ENCODE measurements at places on chromosomes 7 and 10.

- no peak for DNase-seq
Measured at GRCh38 chr10:75957314-75958120, 526.1 kb downstream of the LRMDA start.

GRCh38 chr7:69049326-69049725 lies 548.9 kb upstream of the AUTS2 start:
- DNase-seq = no peak

DNA sequence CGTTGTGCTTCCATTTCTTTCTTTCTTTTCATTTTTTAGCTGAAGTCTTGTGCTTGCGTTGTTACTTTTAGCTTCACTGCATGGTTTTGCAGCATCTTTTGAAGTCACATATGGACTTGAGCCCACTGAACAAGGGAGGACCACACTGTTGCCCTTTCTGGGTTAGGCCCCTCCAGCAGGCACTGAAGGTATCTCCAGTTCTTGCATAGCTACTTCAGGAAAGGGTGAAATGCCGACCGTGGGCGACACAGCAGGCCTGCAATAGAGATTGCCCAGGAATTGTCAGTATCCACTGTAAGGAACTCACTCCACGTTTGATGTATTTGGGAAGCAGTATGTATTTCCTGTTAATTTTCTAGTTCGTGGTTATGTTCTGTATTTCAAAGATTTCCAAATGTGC lies 85.1 kb downstream of the WDR37 start:
- DNase-seq = no peak

GRCh38 chr7:17159500-17160037 lies 138.9 kb upstream of the AHR start:
- no peak for DNase-seq

- no peak for DNase-seq
Measured at GRCh38 chr10:88115407-88115806, 252.0 kb downstream of the PTEN start.

DNA sequence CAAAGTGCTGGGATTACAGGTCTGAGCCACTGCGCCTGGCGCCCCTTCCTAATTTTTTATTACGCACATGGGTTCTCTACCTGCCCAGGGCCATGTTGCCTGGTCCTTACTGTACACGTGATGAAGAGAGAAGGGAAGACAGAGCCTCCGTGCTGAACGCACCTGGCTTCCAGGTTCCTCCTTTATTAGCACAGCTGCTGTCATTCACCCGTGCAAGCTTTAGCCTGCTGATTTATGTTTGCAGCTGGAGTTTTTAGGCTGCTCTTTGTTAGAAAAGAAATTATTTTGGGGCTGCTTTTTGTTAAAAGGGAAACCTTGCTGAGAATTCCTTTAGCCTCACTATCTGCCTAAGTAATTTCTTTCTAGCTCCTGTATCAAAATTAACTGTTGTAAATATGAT lies 417.0 kb downstream of the CALN1 start:
- no peak for DNase-seq

DNA sequence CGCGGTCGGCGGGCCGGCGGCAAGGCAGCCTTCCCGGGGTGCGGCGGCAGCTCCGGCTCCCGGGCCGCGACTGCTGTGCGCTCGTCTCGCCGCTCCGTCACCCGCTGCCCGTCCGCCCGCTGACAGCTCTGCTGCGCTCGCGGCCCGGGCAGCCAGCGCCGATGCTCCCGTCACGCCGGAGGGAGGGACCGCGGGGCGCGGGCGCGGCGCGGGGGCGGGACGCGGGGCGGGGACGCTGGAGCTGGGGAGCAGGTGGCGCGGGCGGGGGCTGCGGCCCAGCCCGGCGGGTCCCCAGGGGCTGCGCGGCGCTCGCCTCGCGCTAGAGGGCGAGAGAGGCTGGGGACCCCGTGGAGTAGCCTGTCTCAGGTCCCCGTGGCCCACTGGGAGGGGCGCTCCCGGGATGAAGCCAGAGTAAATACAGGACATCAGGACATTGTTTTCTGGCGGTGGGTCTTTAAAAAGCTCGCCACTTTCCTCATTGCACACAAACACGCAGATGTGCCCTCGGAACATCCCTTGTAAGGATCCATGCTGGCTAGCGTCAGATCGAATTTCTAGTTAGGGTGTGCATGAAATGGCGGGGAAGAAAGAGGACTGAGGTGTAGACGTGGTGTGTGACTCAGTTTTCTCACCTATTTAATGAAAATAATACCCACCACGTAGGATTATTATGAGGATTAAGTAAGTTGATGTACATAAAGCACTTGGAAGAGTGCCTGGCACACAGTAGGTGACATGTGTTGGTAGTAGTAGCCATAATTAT lies at the start of gene ELAPOR2:
TSS of gene ELAPOR2 (minus strand) at position 130 of the 763 bp plus-strand sequence. CDS start 141 bp downstream, outside the sequence.
- peak; percentile 8 for DNase-seq

DNA sequence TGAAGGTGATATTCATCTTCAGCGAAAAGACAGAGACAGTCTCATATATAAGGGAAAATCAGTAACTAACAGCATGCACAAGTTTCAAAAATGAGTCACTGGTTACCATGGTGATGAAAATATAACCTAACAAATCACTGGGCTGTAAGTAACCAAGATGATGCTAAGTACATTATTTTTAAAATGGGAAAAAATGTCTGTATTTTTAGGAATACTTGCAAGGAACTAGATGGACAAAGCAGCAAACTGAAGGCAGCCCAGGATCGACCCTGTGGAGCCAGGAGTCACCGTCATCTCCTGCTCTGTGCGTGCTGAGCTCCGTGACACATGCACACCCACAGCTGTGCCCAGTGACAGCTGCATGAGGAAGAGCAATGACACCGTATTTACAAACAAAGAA lies 137.3 kb downstream of the ELMO1 start:
- no peak for DNase-seq

GRCh38 chr10:121576139-121576538 lies 22.1 kb downstream of the FGFR2 start:
- no peak for DNase-seq

DNA sequence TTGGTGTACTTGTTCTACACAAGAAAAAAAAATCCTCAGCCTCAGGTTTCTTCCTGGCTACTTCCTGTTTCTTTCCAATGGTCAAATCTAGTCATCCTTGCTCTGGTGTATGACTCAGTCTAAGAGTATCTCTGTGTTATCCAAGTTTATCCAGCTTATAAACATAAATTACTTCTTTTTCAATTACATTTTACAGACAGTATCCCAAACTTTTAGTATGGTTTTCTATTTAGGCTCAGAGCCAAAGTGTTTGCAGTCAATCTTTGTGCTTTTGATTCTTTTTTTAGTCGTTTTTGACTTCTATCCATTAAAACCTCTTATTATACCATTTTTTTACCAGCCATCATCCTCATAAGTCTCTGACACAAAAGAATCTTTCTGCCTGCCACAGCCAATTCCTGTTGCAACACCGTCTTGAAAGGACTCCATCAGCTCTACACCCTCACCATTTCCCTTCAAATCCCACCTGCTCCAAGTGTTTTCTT lies 294.6 kb downstream of the PTEN start:
- peak; percentile 58 for DNase-seq

DNA sequence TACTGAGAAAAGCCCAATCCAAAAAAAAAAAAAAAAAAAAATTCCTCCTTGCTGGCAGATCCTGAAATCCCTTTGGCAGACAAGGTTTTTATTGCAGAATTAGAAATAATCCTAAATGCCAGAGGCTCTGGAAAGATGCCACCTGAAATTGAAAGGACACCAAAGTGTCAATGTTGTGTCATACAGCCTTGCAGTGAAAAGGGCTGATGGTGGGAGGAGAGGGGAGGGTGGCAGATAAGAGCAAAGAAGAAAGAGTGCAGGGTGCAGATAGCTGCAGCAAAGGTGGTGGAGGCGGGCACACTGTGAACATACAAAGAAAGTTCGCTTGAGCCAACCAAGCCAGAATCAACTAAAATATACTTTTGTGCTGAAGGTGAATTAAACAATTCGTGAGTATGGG lies 8.2 kb upstream of the OPTN start:
- no peak for DNase-seq

GRCh38 chr7:24834128-24834798 lies 77.0 kb upstream of the GSDME start:
- DNase-seq = no peak

GRCh38 chr10:96670786-96671185 lies 49.5 kb downstream of the PIK3AP1 start:
- DNase-seq = no peak

DNA sequence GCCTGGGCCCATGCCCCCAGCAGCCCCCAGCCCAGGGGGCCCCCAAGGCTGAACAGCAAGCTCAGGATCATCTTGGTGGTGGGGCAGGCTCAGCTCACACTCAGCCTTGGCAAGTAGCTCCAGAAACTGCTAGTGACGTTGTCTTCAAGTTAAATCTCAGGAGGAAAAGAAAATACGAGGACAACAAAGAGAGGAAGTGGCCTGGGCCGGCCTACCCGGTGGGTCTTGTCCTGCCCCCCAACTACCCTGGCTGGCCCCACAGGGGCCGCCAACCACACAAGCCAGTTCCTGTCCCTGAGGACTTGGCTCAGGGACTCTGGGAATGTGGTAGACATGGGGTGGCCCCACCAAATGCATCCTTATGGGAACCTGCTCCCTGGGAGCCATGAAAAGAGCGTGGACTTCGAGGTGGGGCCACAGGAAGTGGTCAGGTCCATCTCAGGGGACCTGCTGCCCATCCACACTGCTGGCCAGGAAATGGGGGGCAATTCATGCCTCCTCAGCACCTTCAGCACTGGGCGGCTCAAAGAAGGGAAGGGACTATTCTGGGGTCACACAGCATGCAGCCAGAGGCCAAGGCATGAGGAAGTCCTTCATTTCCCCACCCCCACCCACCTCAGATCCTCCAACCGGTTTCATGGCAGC lies at the start of gene MMRN2:
TSS of gene MMRN2 (minus strand) at position 145 of the 645 bp plus-strand sequence. CDS start at position 71, 74 bp downstream.
- DNase-seq = no peak

DNA sequence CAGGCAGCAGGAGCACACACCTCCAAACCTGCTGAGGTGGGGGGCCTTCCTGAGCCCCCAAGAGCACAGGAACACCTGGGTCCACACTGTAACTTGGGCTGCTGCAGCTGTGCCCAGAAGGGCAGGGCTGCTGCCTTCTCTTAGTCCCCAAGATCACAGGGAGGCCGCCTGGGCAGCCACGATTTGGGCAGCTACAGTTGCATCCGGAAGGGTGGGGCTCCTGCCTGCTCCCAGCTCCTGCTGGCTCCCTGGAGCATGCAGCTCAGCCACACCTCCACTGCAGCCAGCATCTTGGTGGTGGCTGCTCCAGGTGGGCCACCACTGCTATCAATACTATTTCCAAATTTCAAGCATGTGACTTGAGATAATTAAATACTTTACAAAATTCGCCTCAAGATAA lies 38.5 kb upstream of the AGMO start:
- no peak for DNase-seq

- DNase-seq = no peak
Measured at GRCh38 chr7:159105832-159106811, 38.5 kb downstream of the VIPR2 start.

DNA sequence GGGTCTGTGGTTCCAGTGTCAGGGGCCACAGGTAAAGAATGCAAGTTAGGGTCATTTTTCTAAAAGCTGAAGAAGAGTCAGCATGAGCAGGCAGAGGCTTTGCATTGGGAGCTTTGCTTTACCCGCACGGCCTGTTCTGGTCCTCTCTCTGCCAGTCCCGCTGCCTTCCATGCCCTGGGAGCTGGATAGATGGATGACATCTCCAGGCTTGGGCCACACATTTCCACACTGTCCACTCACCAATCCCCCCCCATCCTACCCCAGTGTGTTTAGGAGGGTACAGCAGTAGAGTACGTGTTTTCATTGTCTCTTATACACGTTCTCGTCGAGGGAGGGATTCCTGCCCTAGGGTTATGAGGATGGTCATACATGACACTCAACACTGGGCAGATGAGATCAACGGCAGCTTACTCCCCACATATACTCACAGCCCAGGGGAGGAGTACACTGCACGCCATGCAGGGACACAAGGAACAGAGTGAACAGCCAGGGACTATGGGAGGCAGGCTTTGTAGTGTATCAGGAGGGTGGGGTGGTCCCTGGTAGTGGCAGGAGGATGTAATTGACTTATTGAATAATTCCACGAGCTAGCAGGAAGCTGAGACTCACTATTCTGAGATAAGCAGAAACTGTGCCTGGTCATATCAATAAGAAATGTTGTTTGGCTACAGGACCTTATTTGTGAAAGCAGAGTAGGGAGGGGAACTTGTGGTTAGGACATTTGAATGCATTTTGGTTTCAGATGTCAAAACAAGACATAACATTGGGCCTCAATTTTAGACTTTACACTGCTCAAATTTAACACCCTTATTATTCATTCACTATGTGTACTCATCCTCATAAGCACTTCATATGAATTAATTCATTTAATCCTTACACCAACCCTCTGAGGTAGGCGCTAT lies 36.6 kb downstream of the PLPP4 start:
- no peak for DNase-seq

DNA sequence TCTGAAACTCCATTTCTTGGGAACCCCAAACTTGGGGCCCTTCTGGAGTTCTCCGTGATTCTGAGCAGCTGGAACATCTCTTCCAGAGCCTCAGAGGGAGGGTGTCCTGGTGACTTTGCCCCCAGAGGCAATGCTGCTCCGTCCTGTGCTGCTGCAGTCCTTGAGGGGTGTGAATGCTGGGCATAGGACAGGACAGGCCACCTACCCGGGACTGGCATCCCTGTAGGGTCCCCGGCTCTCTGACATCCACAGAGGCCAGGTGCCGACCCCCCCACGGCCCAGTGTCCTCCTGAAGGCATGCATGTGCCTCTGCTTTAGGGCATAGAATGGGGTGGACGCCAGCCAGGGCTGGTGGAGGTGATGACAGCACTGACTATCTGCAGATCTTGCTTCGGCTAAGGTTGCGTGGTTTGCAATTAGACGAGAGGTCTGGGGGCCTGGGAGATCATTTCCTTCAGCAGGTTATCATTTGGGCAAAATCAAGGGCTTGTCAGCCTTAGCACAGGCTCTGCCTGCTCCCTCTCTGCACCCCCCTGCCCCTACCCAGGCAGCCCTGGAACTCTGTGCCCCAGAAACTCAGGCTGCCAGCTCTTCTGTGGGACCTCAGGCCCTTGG lies 136.9 kb upstream of the GPR26 start:
- DNase-seq = no peak

GRCh38 chr10:11672836-11673235 lies 61.4 kb upstream of the USP6NL start:
- no peak for DNase-seq

- no peak for DNase-seq
Measured at GRCh38 chr7:16543456-16543855, 16.8 kb downstream of the LRRC72 start.

- peak; percentile 54 for DNase-seq
Measured at GRCh38 chr7:28017372-28017771, 163.2 kb downstream of the JAZF1 start.

GRCh38 chr7:7793921-7794320 lies 75.5 kb upstream of the RPA3 start:
- DNase-seq = no peak

Measured in COLO829 (cell line).